Bronchial epithelial cell (primary cell): ENCODE measurements at places on chromosomes 2 and 18.
A peak's percentile ranks its signal among the peaks of the same experiment; 100 is the strongest.

GRCh38 chr2:126650994-126651393, 5.0 kb upstream of the GYPC start:
- DNase-seq: no peak

DNA sequence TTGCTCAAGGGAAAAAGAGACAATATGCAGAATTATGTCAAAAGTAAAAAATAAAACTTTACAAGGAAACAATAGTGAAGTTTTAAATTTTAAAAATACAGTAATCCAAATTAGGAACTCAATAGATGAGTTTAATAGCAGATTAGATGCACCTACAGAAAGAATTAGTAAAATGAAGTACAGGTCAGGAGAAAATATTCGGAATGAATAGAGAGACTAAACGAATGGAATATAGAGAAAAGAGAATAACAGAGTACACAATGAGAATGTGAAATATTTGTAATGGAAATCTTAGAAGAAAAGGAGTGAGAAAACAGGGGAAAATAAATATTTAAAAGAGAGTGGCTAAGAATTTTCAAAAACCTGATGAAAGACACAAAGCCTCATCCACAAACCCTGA, 275.7 kb upstream of the MMADHC start:
- no peak for DNase-seq

DNA sequence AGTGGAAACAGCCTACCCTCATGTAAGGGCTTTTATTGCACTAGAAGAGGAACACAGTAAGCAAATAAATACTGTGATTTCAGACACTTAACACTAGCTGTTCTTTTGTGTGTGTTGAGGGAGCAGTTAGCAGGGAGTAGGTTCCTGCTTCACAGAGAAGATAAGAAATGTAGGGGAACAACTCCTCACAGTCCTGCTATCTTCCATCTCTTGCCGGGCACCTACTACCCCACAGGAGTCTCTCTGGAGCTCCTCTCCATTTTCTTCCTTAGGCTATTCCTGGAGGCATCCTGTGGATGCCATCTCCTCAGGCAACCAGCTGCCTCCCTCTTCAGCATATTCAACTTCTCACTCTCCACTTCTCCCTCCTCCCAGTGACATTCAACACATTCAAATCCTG, 145.0 kb downstream of the SRBD1 start:
- no peak for DNase-seq

DNA sequence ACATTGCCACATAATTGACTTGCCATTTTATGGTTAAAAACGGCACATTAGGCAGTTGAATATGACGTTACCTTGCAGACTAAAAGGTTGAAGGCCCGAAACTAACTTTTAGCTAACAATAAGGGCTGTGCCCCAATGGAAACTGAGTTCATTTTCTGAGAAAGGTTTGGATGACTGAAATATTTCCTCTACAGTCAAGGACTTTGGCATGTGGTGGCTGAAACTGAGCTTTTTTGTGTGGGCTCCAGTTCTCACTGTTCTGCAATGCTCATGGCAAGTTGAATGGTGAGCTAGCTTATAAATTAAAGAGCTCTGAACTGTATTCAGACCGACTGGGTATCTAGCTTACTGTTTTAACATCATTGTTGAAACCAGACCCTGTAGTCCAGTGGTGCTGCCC, 23.8 kb upstream of the TXNDC2 start:
- DNase-seq: no peak

GRCh38 chr2:50645346-50645745, 386.6 kb downstream of the NRXN1 start:
- no peak for DNase-seq

GRCh38 chr2:19648583-19648982, 253.2 kb downstream of the TTC32 start:
- peak; percentile 97 for DNase-seq

DNA sequence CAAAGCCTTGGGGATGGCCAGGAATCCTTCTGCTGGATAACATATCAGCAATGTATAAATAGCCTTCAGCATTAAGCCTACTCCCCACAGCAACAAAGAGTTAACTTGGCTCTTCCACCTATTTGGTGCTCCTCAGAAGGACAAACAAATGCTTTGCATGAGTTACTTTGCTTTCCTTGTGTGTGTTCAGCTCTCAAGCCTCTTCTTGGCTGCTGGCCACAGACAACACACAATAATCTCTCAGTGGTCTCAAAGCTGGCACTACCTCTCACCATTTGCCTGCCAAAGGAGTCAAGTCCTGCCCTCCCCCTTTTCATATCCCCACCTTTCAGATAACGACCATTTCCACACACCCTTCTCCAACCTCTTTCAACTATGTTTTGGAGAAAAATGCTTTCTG, 17.5 kb downstream of the FTCDNL1 start:
- DNase-seq: no peak

DNA sequence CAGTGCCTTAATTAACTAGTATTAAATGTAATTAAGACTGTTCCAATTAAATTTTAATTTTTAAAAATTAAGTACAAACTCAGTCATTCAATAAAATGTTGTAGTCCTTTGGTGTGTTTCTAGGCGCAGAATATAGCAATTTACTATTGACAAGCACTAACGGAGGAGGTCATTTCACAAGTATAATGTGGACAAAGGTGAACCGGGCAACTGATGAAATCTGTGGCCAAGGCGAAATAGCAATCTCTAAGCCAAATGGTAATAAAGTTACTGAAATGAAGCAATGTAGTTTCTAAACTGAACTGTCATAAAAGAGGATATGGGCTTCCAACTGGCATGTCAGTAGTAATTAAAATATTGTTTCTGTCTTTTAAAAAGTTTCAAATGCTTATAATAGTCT, 27.5 kb downstream of the FIGN start:
- DNase-seq: no peak

DNA sequence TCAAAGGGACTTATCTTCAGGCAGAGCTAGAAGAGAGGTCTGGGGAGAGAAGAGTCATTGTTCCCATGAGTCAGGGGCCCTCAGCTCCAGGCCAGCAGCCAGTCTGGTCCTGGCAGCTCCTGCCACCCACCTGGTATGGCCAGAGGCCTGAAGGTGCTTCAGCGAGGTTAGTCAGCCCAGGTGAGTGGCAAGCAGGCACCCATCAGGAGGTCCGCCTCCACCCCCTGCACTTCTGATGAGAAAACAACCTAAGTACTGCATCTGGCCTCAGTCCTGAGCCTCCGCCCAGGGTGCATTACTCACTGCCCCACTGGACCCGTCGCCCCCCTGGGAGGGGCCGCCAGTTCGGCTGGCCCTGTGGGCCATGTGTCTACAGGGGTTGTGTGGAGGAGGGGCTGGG, 130.2 kb downstream of the INHBB start:
- DNase-seq: peak; percentile 81

DNA sequence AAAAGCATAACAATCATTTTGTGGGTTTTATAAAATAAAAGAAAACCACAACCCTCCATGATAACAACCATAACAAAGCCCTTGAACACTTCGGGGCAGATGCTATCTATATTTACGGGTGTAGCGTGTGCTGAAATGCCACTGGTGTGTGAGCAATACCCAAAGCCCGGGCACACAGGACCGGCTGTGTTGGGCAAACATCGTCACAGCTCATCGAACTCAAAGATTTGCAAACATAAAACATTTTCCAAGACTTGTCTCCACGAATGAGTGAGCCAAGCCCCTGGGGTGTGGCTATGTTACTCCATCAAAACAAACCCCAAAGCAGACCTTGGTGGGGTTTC, 290.2 kb downstream of the LPIN1 start:
- DNase-seq: no peak

DNA sequence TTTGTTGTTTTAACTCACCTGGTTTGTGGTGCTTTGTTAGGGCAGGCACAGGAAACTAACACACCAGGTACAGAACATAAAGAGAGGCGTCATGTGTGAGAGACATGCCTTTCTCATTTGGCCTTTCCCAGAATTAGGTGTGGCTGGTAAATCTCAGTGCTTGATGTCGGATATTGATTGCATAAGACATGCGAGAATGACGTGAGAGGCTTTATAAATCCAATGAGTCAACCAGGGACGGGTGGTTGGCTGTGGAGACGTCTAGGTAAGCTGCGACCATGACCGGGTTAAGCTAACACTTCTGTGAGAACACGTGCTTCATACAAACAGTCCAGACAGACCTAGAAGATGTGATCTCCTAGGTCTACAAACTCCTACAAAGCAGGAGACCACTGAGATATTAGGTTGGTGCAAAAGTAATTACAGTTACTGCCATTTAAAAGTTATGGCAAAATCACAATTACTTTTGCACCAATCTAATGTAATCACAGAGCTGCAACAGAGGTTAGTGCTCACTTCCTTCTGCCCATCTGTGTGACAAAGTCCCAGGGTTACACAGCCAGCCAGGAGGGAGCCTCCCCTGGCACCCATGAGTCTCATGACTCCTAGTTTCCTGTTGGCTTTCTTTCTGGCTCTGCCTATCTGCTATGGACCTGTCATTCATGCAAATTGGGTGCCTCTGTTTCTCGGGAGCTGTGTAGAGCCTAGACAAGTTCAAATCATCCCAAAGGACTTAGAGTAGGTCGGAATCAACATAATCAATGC, 98.9 kb upstream of the ATP8B1 start:
- DNase-seq: peak; percentile 100
